GM04504 (cell line): ENCODE measurements at places on chromosomes 4 and X.

- DNase-seq = no peak
These were observed 924 bp downstream of the EPHA5 start for GRCh38 chr4:65669111-65670019.

GRCh38 chr4:15143551-15143950, 141.3 kb downstream of the CPEB2 start:
- DNase-seq = no peak

DNA sequence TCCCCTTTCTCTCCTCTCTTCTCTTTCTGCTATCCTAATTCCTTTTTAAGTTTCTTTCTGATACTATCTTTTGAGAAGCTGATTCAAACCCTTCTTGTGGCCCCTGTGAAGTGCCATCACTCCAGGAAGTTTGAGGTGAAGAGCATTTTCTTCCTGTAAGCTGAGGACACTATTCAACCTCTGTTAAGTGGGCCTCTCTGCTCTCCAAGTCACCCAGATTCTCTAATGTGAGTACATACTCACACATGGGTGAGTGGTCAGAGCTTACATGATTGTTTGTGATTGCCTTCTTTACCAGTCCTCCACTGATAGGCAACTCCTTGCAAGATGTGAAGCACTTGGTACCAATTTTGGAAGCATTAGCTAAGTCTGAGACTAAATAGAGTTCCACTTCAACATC, 18.4 kb upstream of the SMIM10L2A start:
- DNase-seq = no peak

DNA sequence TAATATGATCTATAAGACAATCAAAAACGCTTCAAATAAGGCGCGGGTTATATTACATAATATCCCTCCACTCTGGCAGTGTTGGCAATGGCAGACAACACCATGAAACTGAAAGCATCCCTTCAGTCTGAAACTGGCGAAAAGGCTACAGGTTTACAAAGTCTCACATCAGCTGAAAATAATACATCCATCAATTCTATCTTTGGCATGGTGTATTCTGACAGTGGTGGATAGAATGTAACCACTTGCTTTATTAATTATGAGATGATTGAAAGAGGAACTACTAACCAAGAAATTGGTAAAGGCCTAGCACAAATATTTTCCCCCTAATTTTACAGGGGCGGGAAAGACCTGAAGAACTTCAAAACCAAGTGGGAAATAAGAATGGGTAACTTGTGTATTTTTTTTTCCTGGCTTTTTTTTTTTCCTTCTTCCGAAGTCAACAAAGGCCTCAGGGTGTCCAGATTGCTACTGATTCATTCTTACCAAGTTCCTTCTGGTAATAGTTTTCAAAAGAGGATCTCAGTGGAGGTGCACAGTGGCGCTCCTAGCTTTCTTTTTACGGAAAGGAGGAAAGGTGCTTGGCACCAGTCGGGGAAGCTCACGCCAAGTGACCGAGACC, 728 bp downstream of the UBA6 start:
- DNase-seq = no peak

- DNase-seq = no peak
These were observed 101.4 kb downstream of the FNIP2 start for GRCh38 chr4:158870282-158870625.

DNA sequence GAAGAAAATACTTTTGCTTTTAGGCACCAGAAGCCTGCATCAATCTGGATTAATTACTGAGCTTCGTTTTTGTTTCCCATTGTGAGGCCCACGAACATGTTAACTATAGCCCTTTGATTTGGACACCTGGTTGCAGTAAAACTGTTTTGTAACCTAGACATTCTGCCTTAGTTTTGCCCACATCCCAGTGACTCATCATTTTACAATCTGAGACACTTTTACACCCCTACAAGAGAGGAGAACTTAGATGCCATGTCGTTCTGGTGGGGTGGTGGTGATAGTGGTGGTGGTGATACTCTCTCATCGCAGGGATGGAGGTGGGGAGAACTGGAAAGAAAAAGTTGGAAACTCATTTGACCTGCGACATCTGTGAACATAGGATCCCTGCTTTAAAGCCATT, 1257.2 kb downstream of the ADGRL3 start:
- no peak for DNase-seq

DNA sequence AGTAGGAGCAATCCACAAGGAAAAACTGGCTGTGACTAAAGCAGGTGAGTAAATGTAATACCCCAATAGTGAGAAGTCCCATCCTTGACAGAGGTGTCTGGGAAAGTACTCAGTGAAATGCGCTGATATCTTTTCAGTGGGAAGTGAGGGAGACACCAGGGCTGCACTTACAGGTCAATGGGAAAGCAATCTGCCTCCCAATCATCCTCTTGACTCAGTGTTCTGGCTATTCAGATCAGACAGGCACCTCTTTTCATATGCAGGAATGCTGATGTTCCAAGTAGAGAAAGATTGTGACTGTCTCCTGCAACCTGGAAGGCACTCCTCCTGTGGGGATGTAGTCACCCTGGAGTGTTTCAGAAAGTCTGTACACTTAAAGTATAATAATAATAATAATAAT, 39.9 kb upstream of the SPIN2A start:
- DNase-seq = no peak

- DNase-seq = no peak
These were observed 157.7 kb upstream of the DIPK2B start for GRCh38 chrX:45358392-45358791.

DNA sequence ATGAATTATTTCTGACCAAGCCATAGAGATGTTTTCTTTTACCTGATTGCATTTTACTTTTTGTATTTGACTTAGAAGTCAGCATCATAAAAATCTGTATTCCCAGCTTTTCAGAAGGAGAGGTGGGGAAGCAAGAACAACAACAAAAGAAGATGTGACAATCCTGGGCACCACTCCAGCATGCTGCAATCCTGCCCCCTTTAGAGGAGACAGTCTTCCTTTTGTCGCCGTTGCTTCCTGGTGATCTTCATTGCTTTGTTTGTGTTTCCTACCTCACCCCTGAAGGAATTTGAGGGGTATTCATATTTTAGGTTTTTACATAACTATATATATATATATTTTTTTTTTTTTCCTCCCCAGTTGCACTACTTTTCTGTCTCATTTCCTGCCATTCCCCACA, 3.7 kb downstream of the QRFPR start:
- no peak for DNase-seq
